ENCODE measurements at places on chromosomes 6 and 20.
A peak's percentile ranks its signal among the peaks of the same experiment; 100 is the strongest.

DNA sequence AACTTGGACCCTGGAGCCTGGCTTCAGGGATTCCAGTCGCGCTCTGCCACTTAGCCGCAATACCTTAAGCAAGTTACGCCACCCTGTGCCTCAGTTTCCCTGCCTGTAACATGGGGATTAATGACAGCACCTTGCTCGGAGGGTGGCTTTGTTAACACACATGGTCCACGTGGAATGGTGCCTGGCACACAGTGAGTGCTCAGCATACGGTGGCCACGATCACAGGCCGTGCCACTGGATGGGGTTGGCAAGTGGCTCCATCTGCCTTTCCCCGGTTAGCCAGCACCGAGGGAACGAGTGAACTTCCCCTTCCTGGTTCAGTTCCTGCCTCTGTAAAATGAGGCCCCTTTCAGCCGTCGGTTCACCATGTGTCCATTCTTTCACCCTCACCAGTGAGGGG, 17.2 kb downstream of the C6orf132 start:
- no peak for DNase-seq

DNA sequence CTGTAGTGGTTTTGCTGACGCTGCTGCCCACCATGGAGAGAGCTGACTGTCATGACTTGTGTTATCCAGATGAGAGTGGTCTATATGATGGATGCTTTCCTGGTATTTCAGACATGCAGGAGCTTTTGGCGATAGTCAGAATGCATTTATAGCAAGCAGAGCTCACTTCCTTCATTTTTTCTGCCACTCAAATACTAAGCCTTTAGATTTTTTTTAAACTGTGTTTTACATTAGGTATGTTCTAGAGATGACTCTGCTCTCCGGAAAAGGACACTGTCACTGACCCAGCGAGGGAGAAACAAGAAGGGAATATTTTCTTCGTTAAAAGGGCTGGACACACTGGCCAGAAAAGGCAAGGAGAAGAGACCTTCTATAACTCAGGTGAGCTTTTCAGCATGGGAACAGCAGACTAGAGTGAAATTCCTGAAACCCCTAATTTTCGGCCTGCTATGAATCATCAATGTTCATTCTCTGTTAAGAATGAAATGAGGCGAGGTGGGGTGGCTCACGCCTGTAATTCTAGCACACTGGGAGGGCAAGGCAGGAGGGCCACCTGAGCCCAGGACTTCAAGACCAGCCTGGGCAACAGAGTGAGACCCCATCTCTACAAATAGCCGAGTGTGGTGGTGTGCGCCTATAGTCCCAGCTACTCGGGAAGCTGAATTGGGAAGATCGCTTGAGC, 98.6 kb upstream of the CLDN20 start:
- no peak for DNase-seq

- DNase-seq, result peak; percentile 52
Measured at GRCh38 chr6:25788305-25788922, 33.9 kb downstream of the SLC17A4 start.

- peak; percentile 34 for DNase-seq
Measured at GRCh38 chr6:33123732-33124524, 48.1 kb downstream of the HLA-DPB1 start.

DNA sequence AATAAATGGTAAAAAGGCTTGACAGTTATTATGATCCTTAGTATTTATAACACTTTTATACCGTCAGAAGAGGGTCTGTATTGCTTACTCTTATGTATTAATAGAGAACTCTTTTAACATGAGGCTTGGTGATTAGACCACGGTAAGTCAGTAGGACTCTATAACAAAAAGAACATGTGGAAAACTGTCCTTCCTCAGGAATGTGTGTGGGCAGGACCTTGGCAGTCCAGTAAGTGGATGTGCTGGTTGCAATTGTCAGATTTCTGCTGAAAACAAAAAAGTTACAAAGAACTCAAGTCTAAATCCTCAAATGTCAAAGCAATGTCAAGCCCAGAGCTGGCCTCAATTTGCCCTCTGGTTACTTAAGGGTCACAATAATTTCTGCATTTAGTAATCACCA, 81.1 kb downstream of the PLCG1 start:
- DNase-seq, result peak; percentile 36

DNA sequence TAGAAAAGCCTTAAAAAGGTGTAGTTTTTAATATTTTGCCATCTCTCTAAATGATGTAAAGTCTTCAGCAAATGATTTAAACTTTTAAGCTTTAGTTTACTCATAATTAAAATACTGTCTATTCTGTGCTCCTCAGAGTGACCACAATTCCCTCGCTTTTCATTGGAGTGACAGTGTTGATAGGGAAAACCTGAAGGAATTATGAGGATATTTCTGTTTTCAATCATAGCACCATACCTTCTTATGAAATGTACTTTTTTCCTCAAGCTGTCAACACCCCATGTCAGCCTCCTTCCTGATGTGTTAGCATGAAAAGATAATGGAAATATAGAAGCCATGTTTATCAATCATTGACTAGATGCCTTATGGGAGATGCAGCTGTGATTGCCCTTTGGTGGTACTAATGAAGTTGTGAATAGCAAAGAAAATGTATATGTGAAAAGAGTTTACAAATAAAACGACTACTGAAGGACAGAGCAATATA, 145.4 kb upstream of the EYS start:
- no peak for DNase-seq

- no peak for DNase-seq
Measured at GRCh38 chr6:169159331-169159730, 94.3 kb downstream of the THBS2 start.

DNA sequence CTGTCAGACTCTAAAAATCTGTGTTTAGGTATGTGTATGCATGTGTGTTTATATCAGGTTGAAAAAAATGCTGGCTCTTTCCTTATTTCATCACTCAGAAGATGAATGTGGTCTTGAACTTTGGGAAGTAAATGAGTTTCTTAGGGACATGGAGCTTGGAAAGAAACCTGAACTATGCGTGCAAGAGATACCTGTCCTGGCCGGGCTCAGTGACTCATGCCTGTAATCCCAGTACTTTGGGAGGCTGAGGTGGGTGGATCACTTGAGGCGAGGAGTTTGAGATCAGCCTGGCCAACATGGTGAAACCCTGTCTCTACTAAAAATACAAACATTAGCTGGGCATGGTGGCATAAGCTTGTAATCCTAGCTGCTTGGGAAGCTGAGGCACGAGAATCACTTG, 4.4 kb upstream of the GLP1R start:
- no peak for DNase-seq
